ENCODE measurements at places on chromosomes 6 and 20. TPM values are rescaled to one million over a fixed set of nuclear protein-coding genes. Genes with fewer than 3 reads are reported as not detected.

The CDSN gene
- not detected for polyA plus RNA-seq

The FIG4 gene
- polyA plus RNA-seq, result 23.6 TPM

The MICA gene
- 15.8 TPM for polyA plus RNA-seq

The MATN4 gene
- 0.09 TPM for polyA plus RNA-seq

The PEX3 gene
- 42.7 TPM for polyA plus RNA-seq

The FAM217A gene
- 1.00 TPM for polyA plus RNA-seq

The LY6G6C gene
- 0.45 TPM for polyA plus RNA-seq

The DSN1 gene
- polyA plus RNA-seq, result 27.4 TPM

The GPANK1 gene
- polyA plus RNA-seq, result 23.6 TPM

The ENPP5 gene
- polyA plus RNA-seq, result 12.0 TPM

The BTN3A1 gene
- polyA plus RNA-seq, result 50.0 TPM

The CRISP2 gene
- 0.62 TPM for polyA plus RNA-seq

The FAM83B gene
- 6.6 TPM for polyA plus RNA-seq

The PRPH2 gene
- polyA plus RNA-seq, result 5.0 TPM

The C20orf202 gene
- polyA plus RNA-seq, result 1.5 TPM

The REPS1 gene
- 69.0 TPM for polyA plus RNA-seq

DNA sequence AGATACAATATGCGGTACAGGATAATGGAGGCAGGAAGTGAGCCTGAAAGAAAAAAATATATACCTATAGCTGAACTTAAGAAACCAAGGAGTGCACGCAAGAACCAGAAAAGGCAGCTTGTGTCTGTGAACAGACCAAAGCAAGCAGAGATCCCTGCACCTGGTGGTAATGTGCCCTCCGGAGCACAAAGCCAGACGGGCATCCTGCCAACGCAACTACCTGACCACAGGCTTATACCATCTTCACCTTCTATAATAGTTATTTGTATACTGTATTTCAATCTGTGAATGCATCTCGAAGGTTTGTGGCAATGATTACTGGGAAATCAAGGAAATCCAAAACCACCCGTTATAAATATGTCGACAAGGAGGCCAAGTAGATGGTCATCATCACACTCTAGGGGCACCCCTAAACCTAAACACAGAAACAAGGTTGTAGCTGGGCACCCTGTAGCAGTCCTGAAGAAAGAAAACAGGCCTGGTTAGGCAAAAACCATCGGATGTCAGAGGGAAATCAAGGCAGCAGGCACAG is 801 bp downstream of the FBXL4 start:
- no peak for DNase-seq

DNA sequence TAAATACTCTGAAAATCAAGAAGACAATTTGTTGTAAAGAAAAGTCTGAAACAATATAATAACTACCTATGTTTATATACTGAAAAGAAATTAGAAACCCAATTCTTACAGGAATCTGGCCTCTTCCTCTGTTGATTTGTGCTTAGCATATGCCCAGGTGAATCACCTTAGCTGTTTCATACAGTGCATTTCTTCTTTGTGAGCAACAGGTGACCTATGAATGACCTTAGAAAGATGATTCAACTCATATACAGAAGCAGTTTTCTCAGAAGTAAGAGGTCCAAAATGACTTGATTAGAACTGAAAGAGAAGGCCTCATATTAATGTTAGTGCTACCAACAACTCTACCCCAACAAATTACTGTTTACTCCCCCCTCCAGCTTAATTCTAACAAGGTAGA is 419.5 kb upstream of the ID4 start:
- no peak for DNase-seq

DNA sequence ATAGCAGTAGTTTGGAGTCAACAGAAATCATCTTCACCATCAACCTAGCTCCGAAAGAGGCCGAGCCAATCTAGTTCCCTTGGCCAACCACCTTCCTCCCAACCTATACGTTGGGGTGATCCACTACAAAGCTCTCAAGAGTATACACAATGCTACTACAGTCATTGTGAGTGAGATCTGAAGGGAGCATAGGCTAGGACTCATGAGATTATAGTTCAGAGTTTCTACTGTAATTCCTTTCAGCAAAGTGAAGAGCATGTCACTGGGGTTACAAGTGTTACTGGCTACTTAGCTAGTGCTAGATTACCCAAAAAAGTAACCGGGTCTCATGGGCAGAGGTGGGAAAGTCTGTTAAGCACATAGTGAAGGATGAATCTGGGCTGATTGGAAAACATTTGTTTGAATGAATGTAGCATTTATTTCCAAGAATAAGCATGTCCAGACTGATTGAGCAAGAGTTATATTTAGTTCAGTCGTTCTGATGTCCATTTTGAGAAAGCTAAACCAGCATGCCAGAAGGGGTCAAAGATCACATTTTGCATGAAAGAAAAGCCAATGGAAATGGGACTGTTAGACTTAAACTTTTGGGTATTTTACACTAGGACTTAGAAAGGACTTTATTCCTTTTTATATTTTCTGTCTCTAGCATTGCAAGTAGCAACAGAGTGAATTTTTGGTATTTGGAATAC is 10.5 kb upstream of the ESR1 start:
- no peak for DNase-seq

GRCh38 chr6:98929498-98930060 is 18.2 kb downstream of the FBXL4 start:
- no peak for DNase-seq

- DNase-seq, result no peak
These were observed 18.6 kb downstream of the DYNLT1 start for GRCh38 chr6:158625881-158626305.

DNA sequence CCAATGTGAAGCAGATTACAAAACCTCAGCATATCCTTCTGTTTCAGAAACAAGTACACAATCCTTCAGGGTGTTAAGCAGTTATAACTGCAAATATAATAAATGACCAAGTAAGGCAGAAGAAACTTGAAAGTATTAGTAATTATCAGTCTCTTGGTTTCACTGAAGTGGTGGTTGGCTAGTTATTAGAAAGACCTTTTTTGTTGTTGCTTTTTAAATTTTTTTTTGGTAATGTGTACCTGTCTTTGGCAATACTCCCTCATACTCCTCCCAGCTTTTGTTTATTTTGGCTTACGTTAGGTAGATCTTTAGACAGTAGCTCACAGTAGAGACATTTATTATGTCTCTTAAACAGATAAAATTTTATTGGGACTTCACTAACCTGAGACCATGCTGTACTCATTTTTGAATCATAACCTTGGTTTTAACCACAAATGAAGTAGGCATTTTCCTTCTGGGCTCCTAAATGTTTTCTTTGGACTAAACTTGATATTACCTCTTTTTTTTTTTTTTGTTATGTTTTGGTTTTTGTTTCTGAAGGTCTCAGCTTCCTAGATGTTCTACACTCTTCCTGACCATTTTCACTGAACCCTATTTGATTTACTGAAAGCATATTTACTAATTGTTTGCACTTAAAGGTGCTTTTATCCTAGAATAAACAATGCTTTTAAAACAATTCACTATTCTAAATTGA is 6.4 kb downstream of the CD2AP start:
- no peak for DNase-seq

GRCh38 chr6:7546020-7546369 is 4.5 kb downstream of the DSP start:
- no peak for DNase-seq

GRCh38 chr20:63495741-63496595 is 2.9 kb downstream of the EEF1A2 start:
- DNase-seq, result peak; percentile 31

GRCh38 chr6:87029711-87030314 is 65.1 kb downstream of the CGA start:
- peak; percentile 20 for DNase-seq

DNA sequence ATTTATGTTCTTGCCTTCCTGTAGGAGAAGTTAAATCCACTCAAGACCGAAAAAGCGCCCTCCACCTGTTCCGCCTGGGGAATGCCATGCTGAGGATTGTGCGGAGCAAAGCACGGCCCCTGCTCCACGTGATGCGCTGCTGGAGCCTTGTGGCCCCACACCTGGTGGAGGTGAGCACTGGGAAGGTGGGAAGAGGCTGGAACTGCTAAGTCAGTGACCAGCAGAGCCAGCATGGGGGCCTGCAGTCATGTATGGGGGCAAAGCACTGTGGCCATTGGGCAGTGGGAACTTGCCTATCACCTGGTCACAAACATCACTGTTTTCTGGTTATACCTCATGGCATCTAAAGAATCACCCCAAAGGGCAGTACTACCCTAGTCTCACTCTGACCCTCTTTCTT is 78.5 kb upstream of the PBOV1 start:
- no peak for DNase-seq

GRCh38 chr6:52786249-52786956 is 17.2 kb downstream of the GSTA1 start:
- no peak for DNase-seq

DNA sequence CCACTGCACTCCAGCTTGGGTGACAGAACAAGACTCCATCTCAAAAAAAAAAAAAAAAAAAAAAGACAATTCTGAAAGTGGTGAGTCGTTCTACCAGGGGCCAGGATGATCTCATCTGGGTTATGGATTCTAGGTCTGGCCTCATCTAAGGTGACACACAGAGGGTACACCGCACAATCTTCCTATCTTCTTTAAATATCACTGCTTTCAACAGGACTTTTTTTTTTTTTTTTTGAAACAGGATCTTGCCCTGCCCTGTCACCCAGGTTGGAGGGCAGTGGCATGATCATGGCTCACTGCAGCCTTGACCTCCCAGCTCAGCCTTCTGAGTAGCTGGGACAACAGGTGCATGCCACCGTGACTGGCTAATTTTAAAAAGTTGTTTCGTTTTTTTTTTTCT is 67.7 kb downstream of the SLC16A10 start:
- DNase-seq, result no peak

GRCh38 chr6:55198715-55199114 is 24.4 kb downstream of the HCRTR2 start:
- DNase-seq, result no peak

GRCh38 chr6:20441921-20442320 is 40.2 kb downstream of the E2F3 start:
- no peak for DNase-seq

DNA sequence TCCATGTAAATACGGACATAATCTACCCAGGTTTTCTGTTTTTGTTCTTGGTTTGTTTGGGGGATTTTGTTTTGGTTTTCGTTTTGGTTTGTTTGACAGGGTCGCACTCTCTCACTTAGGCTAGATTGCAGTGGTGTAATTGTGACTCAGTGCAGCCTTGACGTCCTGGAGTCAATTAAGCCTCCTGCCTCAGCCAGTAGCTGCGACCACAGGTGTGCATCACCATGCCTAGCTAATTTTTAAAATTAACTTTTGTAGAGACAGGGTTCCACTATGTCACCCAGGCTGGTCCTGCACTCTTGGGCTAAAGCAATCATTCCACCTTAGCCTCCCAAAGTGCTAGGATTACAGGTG is 37.8 kb upstream of the EYA4 start:
- no peak for DNase-seq

DNA sequence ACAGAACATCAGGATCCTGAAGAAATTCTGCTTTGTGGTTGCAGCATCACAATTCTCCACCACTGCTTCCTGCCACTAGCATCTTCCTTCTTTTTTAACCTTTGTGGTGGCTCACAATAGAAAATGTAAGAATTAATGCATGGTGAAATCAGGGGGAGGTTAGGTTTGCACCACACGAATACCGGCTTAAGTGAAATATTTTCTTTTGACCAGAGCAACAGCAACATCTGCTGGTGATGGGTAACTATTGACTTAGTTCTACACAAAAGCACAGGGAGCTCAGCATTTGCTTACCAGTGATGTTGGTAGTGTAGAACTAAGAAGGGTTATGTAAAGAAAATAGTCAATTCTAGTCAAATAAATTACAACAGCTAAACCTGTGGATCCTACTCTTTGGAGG is 280.5 kb downstream of the SYNE1 start:
- no peak for DNase-seq

DNA sequence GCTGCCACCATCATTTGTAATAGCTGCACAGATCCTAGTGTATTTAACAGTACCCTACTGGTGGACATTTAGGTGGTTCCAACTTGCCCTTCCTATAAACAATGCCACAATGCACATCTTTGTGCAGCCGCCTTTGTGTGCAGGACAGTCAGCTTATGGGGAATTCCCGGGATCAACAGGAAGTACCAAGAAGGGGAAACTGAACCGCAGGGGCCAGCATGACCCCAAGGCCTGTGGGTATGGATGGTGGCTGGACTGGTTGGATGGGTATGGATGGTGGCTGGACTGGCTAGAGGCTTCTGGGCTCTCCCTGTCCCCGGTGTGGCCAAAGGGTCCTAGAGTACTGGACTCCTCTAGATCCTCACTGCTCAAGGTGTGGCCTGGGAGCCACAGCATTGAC is 46.7 kb downstream of the CEBPB start:
- DNase-seq, result no peak

- DNase-seq, result no peak
These were observed 39.4 kb downstream of the RREB1 start for GRCh38 chr6:7147051-7147671.

DNA sequence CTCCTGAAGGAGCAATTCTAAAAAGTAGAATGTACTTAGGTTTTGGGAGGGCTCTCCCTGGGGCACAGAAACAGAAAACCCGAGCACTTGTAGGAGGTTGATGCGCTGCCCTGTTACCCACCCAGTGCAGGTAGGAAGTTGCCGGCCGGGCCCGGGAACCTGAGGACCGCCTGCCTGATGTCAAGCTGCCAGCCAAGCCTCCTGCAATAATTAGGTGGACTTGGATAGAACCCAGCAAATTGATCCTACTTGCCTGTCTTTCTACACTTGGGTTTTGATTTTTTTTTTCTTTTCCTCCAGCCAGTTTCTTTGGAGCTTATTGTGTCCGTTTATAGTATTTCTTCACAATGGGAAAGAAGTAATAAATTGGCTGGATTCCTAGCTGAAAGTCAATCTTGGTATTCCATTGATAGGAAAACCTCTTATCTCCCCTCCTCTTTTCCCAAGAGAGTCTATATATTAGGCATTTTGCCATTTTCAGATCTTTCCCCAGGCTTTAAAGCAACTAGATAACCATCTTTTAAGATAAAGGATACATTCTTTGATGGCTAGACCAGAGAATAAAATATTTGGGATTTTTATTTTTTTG is 78.3 kb upstream of the FYN start:
- DNase-seq, result no peak

GRCh38 chr6:11043961-11044711 is at the start of gene ELOVL2:
Gene ELOVL2 (minus strand): TSS chr6:11044305. CDS start chr6:11044230, 75 bp downstream.
- peak; percentile 51 for DNase-seq

DNA sequence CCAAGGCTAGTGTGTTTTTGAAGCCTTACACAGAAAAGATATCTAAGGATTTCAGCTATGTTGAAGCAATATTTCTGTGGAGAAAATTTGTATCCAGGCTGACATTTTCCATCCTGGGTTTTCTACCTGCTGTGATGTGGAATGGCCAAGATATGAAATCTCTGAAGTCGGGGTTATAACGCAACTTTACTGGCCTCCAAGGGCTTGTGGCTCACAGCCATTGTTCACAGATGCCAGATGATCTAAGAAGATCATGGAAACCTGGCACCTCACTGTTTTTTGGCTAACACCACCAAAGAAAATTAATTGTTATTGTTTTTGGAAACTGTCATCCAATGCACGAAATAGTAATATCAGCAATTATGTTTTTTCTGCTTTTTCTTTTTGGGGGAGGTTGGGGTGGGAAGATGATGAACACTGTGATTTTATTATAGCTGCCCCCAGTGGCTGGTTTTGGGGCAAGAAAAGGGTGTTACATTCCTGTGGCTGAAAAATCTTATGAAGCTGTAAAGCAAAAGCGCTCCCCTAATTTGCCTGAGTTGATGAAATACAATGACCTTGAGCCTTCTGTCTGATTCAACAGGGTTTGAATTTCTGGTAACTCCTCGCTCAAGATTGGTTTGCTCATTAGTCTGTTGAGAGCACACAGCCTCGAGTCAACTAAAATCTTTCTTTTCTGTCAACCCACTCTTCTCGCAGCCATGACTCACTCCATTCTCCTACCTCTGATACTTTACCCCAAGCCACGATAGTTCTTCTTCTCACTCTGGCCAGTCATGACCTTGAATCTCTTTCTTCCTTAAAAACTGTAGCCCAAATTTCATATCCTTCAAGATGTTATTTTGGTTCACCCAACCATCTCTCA is 236.7 kb downstream of the PAX1 start:
- DNase-seq, result no peak

All from right lung (tissue), 10 donors.